ENCODE measurements at places on chromosomes 2 and 18.

GRCh38 chr2:715854-716560, 38.8 kb upstream of the TMEM18 start:
- DNase-seq: no peak

DNA sequence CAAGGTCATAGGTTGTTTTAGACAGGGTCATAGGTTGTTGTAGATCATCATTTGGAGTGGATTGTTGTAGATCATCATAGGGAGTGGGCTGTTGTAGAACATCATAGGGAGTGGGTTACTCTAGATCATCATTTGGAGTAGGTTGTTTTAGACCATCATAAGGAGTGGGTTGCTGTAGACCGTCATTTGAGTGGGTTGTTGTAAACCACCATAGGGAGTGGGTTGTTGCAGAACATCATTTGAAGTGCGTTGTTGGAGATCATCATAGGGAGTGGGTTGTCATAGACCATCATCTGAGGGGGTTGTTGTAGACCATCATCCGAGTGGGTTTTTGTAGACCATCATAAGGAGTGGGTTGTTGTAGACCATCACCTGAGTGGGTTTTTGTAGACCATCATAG, 9.5 kb upstream of the TRPM8 start:
- DNase-seq: no peak

DNA sequence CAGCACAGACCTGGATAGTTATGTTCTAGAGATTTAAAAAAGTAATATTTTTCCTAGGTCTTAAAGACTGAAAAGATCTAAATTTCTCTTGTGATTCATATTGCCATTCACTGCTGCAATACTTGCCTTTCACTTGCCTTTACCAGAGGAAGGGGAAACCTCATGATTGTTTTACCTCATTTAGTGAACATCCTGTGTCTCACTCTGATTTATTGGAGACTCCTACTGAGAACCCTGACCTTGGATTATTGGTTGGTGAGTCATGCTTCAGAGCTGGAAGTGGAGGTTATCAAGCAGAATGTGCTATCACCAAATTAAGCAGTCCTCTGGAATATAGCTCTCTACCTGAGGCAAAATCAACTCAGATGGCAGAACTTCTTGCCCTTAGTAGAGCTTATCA, 500.5 kb downstream of the TSN start:
- DNase-seq: no peak

- no peak for DNase-seq
Observed at GRCh38 chr2:86372641-86373502, 35.4 kb upstream of the REEP1 start.

- DNase-seq: peak; percentile 97
Observed at GRCh38 chr2:202634556-202635427, at the start of gene FAM117B. FAM117B (plus strand) TSS chr2:202634969; CDS start chr2:202635188, 219 bp downstream.

DNA sequence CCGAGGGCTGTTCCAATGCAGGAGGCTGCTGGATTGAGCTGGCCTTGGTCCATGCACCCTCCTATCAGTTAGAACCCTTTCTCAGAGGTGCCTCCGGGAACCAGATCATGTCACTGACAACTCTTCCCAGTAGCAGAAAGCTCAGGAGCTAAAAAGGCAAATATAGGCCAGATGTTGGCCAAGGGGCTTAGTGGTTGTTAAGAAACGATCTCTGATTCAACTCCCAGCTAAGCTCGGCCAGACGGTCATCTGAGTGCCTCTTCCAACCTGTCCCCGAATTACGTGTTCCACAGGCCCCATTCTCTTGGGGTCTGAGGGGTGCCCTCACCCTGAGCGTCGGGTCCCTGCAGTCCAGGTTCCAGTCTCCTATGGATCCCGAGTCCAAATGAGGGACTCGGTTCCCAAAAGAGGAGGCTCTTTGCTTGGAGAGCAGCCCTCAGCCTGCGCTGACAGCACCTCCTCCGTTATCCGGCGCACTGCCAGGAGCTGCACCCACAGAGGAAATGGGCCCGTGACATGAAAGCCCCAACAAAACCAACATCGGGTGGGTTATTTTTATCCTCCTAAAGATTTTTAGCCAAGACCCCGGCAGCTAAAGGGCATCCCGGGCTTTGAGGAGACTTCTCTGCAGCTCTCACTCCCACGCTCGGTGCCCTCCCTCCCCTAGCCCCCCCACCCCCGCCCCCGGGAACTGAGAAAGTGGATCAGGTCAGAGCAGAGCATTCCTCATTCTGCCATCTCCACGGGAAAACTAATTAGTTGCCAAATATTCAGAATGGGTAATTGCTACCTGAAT, 106.6 kb upstream of the ID2 start:
- no peak for DNase-seq

DNA sequence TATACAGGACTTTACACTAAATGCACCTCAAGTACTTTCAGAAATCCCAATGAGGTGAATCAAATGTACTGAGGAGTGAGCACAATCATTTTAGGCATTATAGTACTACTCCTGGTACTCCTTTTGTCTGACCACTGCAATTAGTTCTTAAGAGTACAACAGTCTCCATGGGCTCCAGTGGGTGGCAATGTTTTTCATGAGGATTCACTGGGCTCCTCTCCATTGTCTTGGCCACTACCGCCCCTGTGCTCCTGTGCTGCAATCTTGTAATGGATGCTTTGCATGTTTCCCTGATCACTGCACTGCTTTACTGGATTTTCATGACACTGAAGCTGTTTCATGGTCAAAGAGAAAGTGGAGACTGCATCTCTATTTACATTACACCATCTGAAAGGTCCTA, 268.5 kb upstream of the ZSWIM2 start:
- DNase-seq: no peak

DNA sequence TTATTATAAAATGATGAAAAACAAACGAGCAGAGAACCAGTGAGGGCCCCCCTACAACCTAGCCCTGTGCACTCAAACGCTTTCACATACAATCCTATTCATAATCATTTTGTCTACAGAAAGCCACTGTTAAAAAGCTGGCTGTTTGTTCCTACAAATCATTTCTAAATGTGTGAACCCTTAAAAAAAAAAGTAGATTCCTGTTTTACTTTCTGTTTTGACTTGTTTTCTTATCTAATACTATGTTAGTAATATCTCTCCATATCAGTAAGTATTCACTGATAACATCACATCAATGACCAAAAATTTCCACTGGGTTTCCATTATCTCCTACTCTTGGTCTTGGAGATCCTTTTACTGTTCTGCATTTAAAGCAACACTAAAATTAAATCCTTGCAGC, 128.8 kb upstream of the TTC39C start:
- DNase-seq: no peak

GRCh38 chr18:11380968-11381367, 228.4 kb upstream of the SLC35G4 start:
- no peak for DNase-seq

GRCh38 chr2:127362971-127363370, 24.8 kb downstream of the MAP3K2 start:
- no peak for DNase-seq

DNA sequence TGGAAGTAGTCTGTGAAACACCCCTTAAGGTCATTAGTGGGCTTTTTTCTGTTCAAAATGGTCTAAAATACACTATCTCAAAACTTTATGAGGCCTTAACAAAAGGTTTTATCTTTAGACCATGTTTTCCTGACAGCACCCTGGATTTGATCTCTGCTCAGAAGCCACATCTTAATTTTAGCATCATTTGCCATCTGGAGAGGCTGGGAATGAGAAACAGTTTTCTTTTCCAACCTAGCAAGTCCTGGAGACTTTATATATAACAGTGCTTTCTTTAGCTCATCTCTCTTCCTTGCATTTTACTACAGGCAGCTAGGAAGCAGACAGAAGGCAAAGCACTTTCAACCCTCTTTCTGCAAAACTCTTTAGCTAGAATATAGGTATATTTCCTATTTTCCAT, 62.7 kb upstream of the CYTIP start:
- no peak for DNase-seq

- peak; percentile 80 for DNase-seq
Observed at GRCh38 chr2:196291873-196292800, 120.8 kb upstream of the STK17B start.

DNA sequence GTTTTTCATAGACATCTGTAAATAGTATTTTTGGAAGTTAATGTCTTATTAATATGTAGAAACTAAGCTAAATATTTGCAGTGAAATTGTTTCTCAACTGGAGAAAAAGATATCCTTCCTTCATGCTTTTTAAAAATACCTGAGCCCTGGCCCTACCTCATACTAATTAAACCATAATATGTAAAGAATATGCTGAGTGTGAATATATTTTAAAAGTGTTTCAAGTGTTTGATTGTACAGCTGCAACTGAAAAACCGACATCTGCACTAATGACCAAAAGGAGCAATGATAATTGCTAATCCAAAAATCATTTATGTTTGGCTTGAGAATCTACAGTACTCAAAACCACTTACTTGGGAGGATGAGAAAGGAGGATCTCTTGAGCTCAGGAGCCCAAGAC, 156.7 kb downstream of the MBD5 start:
- no peak for DNase-seq

GRCh38 chr2:102185347-102185746, 1.5 kb upstream of the IL1RL2 start:
- no peak for DNase-seq

DNA sequence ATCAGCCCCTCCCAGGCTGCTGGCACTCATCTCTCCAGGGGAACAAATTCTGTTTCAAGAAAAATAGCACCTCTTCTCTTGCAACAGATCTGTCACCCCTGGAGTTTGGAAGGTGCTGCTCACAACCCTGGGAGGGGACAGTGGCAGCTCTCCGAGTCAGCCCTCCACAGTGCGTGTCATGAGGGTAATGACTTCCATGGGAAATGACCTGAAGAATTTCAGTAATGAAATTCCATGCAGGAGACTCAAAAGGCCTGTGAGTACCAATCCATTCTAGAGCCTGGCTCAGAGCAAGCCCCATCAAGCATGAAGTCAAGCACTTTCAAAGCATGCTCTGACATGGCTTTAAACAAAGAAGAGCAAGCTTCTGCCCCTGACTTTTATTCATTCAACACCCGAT, 276.3 kb upstream of the PARD3B start:
- DNase-seq: no peak

- no peak for DNase-seq
Observed at GRCh38 chr2:69686813-69687212, 43.3 kb upstream of the AAK1 start.
